A549 treated with ZK216348 at 1 μM for 4 hours (cell line): ENCODE measurements at places on chromosomes 5 and 9. TPM values are rescaled to one million over a fixed set of nuclear protein-coding genes. Genes with fewer than 3 reads are reported as not detected.

SLC25A2 gene
- not detected in 5 replicates for total RNA-seq

ENTPD8 gene
- total RNA-seq = 0.18 to 0.29 TPM (median 0.19 TPM) in 5 replicates

F2RL2 gene
- 2.9 to 5.2 TPM (median 4.0 TPM) in 5 replicates for total RNA-seq

LRRC70 gene
- 0.25 TPM in 1 of 5 replicates, not detected in the others for total RNA-seq

ANKS6 gene
- total RNA-seq = 10.8 to 24.6 TPM (median 20.8 TPM) in 5 replicates

LAMC3 gene
- 1.2 to 2.8 TPM (median 2.0 TPM) in 5 replicates for total RNA-seq

CAST gene
- total RNA-seq = 154 to 213 TPM (median 185 TPM) in 5 replicates

CTXN3 gene
- total RNA-seq = not detected in 5 replicates

FAM169A gene
- total RNA-seq = 3.1 to 8.6 TPM (median 6.5 TPM) in 5 replicates

CFAP77 gene
- total RNA-seq = not detected in 5 replicates

ROR2 gene
- 1.4 to 2.4 TPM (median 1.7 TPM) in 5 replicates for total RNA-seq

GABBR2 gene
- total RNA-seq = 0.12 to 0.34 TPM (median 0.31 TPM) in 5 replicates

HAVCR1 gene
- total RNA-seq = 27.8 to 40.3 TPM (median 32.1 TPM) in 5 replicates

GOLGA1 gene
- total RNA-seq = 9.7 to 11.8 TPM (median 11.4 TPM) in 5 replicates

GAS1 gene
- total RNA-seq = 0.08 to 0.22 TPM (median 0.16 TPM) in 4 of 5 replicates, not detected in the other

CAMK4 gene
- total RNA-seq = not detected in 5 replicates

SPINK6 gene
- 0.52 to 1.7 TPM (median 0.65 TPM) in 3 of 5 replicates, not detected in the others for total RNA-seq

RGS7BP gene
- total RNA-seq = not detected in 5 replicates

DBH gene
- total RNA-seq = not detected in 5 replicates

FOXD4L3 gene
- 0.25 TPM in 1 of 5 replicates, not detected in the others for total RNA-seq

ARID3C gene
- total RNA-seq = 0.13 to 0.23 TPM (median 0.19 TPM) in 3 of 5 replicates, not detected in the others

TRPM6 gene
- 1.4 to 1.9 TPM (median 1.6 TPM) in 5 replicates for total RNA-seq

OR1L6 gene
- not detected in 5 replicates for total RNA-seq

PPP3R2 gene
- not detected in 5 replicates for total RNA-seq

NXNL2 gene
- 0.67 to 1.5 TPM (median 0.80 TPM) in 5 replicates for total RNA-seq

PHYHD1 gene
- not detected in 5 replicates for total RNA-seq

FAM163B gene
- not detected in 5 replicates for total RNA-seq

PLPP7 gene
- total RNA-seq = not detected in 5 replicates

GLRA1 gene
- not detected in 5 replicates for total RNA-seq

SHOC1 gene
- total RNA-seq = 0.07 TPM in 1 of 5 replicates, not detected in the others

CARD6 gene
- 3.2 to 4.2 TPM (median 3.7 TPM) in 5 replicates for total RNA-seq

PTGER4 gene
- total RNA-seq = 2.5 to 3.3 TPM (median 2.9 TPM) in 5 replicates

FREM1 gene
- not detected in 5 replicates for total RNA-seq

UAP1L1 gene
- 9.0 to 14.6 TPM (median 11.9 TPM) in 5 replicates for total RNA-seq

ZNF618 gene
- total RNA-seq = 7.4 to 12.2 TPM (median 10.8 TPM) in 5 replicates

NINJ1 gene
- 53.6 to 93.5 TPM (median 79.9 TPM) in 5 replicates for total RNA-seq

IFNA7 gene
- total RNA-seq = not detected in 5 replicates

MCC gene
- 0.22 to 0.38 TPM (median 0.37 TPM) in 5 replicates for total RNA-seq

FAM153A gene
- not detected in 5 replicates for total RNA-seq

RANBP6 gene
- 8.3 to 16.0 TPM (median 14.3 TPM) in 5 replicates for total RNA-seq

ZBTB26 gene
- total RNA-seq = 1.8 to 2.7 TPM (median 2.3 TPM) in 5 replicates

CTSL gene
- 677 to 845 TPM (median 743 TPM) in 5 replicates for total RNA-seq

SPATA31E1 gene
- total RNA-seq = not detected in 5 replicates

S1PR3 gene
- total RNA-seq = 49.8 to 71.1 TPM (median 63.9 TPM) in 5 replicates

MARCOL gene
- total RNA-seq = not detected in 5 replicates

TMEFF1 gene
- total RNA-seq = 0.37 to 1.2 TPM (median 1.1 TPM) in 5 replicates

VCAN gene
- 10.4 to 15.3 TPM (median 11.7 TPM) in 5 replicates for total RNA-seq

ACTBL2 gene
- total RNA-seq = 0.09 to 0.12 TPM in 2 of 5 replicates, not detected in the others
